Activated CD4-positive, alpha-beta T cell treated with anti-CD3 and anti-CD28 coated beads for 24 hours (primary cell): ENCODE measurements at places on chromosomes 1 and 21.
A peak's percentile ranks its signal among the peaks of the same experiment; 100 is the strongest.

DNA sequence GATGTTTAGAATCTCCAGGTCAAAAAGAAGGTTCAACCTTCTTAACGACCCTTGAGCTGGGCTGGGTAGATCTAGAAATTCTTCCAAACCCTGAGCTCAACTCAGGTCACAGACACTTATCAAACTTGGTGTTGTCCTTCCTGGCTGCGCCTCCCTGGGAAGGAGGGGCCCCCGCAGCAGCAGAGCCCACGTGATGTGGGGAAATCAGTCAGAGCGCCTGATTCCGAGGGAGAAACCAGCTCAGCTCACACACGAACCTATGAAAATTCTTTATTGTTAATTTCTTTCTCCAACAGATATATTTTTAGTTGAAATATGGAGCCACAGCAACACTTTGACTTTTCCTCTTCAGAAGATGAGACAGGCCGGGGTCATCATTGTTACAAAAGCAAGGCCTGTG, 24.3 kb upstream of the CLSTN1 start:
- DNase-seq: no peak

- DNase-seq: no peak
These were observed 143.3 kb downstream of the PLXNA2 start for GRCh38 chr1:208100906-208101305.

- DNase-seq: peak; percentile 86
These were observed at the start of gene EPS15 for GRCh38 chr1:51519048-51519864. Gene EPS15 (minus strand): TSS chr1:51519266. CDS start chr1:51519231, 35 bp downstream.

DNA sequence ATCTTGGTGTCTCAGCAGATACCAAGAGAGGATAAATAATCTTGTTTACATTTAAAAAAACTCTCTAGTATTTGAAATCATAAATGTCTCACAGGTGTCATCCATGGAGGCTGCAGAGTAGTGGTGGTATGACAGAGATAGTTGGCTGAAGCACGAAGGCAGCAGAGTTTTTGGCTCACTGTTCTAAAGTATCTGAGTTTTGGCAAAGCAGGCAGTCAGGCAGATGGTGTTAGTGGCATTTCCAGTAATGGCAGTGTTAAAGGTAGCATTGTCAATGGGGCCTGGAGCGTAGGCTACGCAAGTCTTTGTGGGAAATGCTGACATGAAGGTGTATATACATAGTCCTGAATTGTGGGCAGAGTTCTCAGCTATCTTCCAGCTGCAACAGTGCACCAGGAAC, 68.5 kb upstream of the HSD17B7 start:
- DNase-seq: no peak

GRCh38 chr1:54814126-54814498, 13.0 kb upstream of the TTC22 start:
- no peak for DNase-seq

GRCh38 chr21:42463861-42464515, 32.0 kb downstream of the RSPH1 start:
- peak; percentile 58 for DNase-seq

GRCh38 chr1:58629031-58629462, 52.0 kb upstream of the TACSTD2 start:
- no peak for DNase-seq

GRCh38 chr1:182615468-182616129, 11.4 kb upstream of the RGS16 start:
- peak; percentile 36 for DNase-seq

GRCh38 chr21:32285476-32285875, 6.6 kb upstream of the MIS18A start:
- no peak for DNase-seq

- DNase-seq: no peak
These were observed 5.2 kb downstream of the ADPRS start for GRCh38 chr1:36093929-36094328.

- DNase-seq: no peak
These were observed 499.6 kb upstream of the C1orf87 start for GRCh38 chr1:60573121-60573520.

GRCh38 chr21:31530364-31530763, 129.1 kb upstream of the SOD1 start:
- DNase-seq: no peak

DNA sequence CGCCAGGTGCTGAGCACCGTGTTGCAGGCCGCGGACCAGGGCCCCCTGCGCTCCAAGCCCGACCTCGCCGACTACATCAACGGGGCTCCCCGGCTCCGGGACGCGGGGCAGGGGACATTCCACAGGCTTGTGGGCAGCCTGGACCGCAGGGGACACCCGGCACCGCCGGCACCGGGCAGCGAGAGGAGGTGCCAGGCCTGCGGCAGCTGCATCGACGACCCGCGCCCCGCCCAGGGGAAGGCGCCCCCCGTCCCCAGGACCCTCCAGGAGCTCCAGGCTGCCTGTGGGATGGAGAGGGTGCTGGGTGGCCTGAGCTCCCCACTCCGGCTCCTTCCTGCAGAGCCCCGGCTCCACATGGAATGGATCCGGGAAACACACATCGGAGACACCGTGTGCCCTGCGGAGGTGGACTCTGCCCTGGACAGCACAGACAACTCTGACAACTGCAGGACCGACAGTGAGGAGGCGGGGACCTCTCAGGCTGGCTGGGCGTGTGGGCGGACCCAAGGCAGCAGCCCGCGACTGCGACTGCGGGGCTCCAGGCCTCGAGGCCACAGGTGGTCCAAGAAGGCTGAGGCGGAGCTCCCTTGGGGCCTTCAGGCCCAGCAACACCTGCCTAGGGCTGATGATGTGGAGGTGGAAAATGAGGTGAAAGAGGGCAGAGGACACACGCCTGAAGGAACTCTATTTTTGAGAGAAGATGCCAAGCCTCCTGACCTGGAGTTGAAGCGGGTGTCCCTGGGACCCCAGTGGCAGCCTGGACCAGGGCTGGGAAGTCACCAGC, 22.8 kb downstream of the KIAA1614 start:
- DNase-seq: no peak

GRCh38 chr1:192088496-192088895, 69.8 kb upstream of the RGS18 start:
- no peak for DNase-seq

GRCh38 chr1:199682081-199682480, 345.4 kb upstream of the NR5A2 start:
- DNase-seq: no peak

GRCh38 chr1:55217226-55217986, 2.2 kb upstream of the USP24 start:
- DNase-seq: no peak

GRCh38 chr1:240189386-240189989, 97.8 kb downstream of the FMN2 start:
- no peak for DNase-seq

DNA sequence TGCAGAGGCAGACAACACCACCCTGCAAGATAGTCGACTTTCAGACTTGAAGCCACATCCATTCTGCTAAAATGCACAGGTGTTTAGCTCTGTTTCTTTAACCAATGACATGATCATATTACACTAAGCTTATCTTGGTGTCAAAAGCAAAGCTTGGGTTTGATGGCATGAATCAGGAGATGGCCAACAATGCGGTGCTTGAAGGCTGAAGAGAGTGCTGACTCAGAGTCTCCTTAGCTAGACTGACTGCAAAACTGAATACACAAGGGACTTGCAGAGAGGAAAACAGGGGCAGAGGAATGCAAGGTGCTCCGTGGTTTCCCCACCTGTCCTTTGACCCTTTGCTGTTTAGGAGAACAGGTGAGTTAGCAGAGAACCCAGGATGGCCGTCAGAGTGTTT, 262.6 kb downstream of the SIPA1L2 start:
- DNase-seq: no peak

- no peak for DNase-seq
These were observed 22.7 kb downstream of the GLMN start for GRCh38 chr1:92276082-92276481.

DNA sequence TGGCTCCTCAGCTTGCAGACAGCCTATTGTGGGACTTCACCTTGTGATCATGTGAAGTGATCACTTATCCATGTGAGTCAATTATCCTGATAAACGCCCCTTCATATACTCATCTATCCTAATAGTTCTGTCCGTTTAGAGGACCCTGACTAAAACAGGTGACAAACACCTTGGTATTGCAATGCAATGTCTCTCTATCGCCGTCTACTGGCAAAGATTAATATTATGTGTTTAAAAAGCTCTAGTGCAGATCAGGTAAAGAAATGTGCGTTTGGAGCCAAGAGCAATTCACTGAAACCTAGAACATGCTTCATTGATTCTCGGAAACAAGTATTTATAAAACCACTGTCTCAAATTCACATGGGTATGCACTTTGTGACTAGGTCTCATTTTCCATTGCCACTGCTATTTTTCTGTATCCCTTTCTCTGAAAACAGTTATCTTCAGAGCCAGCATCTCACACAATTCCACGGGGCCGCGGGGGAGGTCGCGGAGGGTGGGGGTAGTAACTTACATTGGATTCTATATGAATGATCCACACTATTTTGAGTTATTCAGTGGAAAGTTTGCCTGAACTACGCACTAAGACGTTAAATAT, 554.6 kb upstream of the NCAM2 start:
- no peak for DNase-seq

- DNase-seq: no peak
These were observed 127.8 kb downstream of the GABPA start for GRCh38 chr21:25862596-25862995.

DNA sequence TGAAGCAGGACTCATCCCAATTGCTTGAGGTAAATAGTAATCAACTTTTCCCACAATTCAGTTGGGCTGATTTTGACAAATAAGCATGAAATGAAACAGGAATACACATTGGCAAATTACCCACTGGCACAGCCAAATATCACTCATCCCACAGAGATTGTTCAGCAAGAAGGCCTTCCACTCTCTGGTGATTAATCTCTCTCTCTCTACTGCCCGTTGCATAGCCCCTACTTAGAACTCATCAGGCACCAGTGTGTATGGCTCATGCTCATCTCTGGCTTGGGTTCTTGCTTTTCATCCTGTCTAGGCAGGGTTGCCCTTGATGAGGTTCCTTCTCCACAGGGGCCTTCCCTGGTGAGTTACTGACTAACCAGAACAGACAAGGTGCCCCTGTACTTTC, 1.1 kb downstream of the BSDC1 start:
- DNase-seq: no peak

GRCh38 chr1:40588586-40588985, 57.1 kb downstream of the ZNF684 start:
- DNase-seq: no peak

GRCh38 chr1:85490270-85490985, 25.5 kb upstream of the DDAH1 start:
- DNase-seq: no peak

- DNase-seq: no peak
These were observed 34.0 kb downstream of the OPRD1 start for GRCh38 chr1:28845786-28846543.

DNA sequence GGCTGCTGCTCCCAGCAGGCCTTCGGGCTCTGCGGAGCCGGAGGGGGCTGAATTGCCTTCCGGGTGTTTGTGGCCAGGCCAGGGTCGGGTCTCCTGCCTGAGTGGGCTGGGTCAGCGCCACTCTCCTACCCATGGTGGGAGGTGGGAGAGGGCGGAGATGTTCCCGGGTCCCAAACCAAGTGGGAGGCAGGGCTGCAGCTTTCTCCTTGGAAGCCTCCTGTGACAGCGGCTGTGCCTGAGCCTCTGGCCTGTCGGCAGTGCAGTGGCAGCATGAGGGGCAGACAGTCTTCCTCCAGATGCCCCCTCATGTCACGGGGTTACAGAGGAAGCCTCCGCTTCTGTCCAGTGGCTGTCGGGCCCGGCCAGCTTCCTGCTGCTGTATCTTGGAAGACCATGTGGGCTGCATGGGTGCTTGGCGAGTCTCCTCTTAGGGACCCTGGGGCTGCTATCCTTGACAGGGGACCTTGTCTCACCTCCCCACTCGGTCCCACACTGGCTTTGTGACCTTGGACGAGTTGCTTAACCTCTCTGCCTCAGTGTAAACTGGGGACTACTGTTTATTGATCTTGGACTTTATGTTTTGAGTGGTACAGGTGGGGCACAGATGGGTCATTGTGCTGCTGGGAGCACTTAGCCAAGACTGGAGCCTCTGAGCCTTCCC, 4.3 kb downstream of the SKI start:
- DNase-seq: no peak

DNA sequence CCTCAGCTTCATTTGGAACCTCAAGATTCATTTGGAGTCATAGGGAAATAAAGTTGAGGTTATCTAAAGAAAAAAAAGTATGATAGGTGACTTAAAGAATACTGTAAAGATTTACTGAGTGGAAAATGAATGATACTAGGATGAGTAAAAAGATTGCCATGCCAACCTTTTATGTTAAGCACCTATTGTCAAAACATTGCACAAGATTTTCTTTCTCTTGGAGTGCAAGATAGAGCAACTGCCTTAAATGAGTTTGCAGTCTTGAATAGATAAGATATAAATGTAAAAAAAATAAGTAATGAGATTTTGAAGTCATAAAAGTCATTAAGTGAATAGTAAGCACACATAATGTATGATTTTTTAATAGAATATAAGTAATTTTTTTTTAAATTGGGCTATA, 5.1 kb upstream of the ANGPTL1 start:
- DNase-seq: no peak

DNA sequence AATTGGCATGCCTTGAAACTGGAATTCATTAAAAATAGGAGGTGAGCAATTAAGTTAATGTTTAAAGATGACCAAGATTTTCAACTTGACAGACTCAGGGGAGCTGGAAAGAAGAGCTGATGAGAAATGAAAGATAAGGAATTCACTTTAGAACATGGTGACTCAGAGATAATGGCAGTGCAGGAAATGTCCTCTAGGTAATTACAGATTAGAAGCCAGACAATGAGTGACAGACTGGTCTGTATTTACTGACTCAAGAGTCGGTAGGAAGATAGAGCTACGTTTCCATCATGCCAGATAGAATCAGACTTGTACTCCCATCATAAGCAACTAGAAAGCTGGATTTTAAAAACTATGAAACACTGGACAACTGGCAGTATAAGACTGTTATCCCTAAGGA, 151.6 kb downstream of the AJAP1 start:
- DNase-seq: no peak

DNA sequence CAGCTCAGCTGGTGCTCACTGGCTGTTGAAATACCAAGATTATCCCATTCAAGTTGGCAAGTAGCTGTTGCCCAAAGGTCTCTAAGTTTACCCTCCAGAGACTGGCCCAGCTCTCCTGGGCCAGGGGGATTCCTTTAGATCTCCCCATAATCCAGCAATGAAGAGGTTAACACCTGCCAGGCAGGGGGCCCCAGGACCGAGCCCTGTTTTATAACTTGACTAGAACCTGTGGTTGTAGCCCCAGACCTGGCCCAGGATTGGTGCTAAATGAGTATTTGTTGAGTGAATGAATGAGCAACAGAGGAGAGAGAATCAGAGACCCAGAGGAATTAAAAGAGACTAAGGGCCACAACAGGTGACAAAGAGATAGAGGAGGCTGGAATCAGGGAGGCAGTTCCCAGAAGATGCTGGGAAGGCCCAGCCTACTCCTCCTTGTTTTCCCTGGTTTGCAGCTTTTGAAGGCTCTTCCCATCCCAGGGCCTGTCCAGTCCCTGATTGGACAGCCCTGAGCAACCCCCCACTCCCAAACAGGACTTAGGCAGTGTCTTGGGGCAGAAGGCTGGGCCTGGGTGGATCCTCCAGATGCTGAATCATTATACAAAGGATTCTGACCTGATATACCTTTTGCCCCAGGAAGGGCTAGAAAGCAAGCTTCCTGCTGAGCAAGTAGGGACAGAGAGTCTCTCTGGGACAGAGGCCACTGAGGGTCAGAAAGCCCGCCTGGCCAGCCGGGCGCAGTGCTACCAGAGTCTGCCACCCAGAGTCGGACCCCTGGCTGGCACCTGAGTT, 2.4 kb upstream of the RHBG start:
- no peak for DNase-seq

GRCh38 chr1:167432780-167433179, 85.5 kb downstream of the CD247 start:
- no peak for DNase-seq
